Naive thymus-derived CD4-positive, alpha-beta T cell (primary cell): ENCODE measurements at places on chromosomes 6 and 20. TPM values are rescaled to one million over a fixed set of nuclear protein-coding genes. Genes with fewer than 3 reads are reported as not detected.

The TOX2 gene
- 0.96 TPM for total RNA-seq

The GNMT gene
- 2.6 TPM for total RNA-seq

The C6orf132 gene
- total RNA-seq: not detected

The OR2H2 gene
- total RNA-seq: not detected

The RNASET2 gene
- total RNA-seq: 147 TPM
